Dermis microvascular lymphatic vessel endothelial cell (primary cell): ENCODE measurements at places on chromosomes 12 and 14. TPM values are rescaled to one million over a fixed set of nuclear protein-coding genes. Genes with fewer than 3 reads are reported as not detected.

Gene OVCH1
- total RNA-seq, result under 0.01 TPM in 1 of 2 replicates, not detected in the other

Gene SPTB
- under 0.01 and 0.13 TPM in 2 replicates for total RNA-seq

Gene CAPZA3
- total RNA-seq, result not detected in 2 replicates

DNA sequence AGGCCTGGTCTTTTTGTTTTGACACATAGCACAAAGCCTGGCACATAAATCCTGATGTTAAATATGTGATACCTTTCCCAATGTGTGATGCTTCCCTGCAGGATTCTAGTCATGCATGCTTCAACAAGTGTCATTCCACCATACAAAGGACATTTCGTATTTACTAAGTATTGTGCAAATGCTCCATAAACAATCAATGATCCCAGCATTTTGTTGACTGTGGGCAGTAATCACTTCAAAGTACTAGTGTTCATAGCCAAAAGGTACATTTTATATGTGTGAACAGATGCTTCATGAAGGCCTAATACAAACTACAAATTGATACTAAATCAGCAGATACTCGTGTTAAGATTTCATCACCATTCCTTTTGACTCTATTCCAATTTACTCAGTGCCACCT lies 4.4 kb downstream of the CCNB1IP1 start:
- DNase-seq, result no peak

GRCh38 chr12:47397664-47398281 lies 308.1 kb downstream of the RPAP3 start:
- DNase-seq, result peak; percentile 25

GRCh38 chr12:122051231-122051876 lies 27.2 kb upstream of the MLXIP start:
- DNase-seq, result peak; percentile 64

DNA sequence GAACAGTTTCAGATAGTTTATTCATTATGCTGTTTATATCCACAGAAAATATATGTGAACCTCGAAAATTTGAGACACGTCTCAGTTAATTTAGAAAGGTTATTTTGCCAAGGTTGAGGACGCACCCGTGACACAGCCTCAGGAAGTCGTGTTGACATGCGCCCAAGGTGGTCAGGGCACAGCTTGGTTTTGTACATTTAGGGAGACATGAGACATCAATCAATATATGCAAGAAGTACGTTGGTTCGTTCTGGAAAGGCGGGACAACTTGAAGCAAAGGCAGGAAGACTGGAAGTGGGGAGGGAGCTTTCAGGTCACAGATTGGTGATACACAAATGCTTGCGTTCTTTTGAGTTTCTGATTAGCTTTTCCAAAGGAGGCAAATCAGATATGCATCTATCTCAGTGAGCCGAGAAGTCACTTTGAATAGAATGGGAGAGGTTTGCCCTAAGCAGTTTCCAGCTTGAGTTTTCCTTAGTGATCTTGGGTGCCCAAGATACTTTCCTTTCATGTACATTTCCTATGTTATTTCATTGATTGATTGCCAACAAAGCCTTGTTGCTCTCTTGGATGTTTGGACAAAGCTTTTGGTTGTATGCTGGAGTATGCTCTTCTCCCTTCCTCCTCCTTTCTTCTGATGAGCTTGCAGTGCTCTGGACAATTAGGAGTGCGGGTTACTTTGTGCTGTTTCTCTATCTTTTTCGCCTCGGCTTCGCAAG lies 3.2 kb downstream of the SNAPC1 start:
- peak; percentile 44 for DNase-seq

DNA sequence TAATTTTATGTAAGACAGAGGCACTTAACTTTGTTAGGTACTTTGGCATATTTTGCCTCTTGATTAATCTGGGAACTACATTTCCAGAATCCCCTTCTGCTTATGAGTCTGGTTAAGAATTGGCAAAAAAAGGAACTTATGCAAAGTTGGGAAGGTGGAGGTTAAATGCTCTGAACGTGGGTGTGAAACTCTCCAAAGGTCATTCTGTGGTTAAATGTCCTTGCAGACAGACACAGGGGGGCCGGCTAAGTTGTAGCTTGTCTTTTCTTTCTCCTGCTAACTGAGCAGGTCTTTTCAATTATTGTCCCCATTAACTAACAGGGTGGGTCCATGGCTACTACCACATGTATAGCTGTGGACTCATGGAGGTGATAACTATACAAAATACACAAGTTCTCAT lies 248.6 kb upstream of the NOVA1 start:
- no peak for DNase-seq

DNA sequence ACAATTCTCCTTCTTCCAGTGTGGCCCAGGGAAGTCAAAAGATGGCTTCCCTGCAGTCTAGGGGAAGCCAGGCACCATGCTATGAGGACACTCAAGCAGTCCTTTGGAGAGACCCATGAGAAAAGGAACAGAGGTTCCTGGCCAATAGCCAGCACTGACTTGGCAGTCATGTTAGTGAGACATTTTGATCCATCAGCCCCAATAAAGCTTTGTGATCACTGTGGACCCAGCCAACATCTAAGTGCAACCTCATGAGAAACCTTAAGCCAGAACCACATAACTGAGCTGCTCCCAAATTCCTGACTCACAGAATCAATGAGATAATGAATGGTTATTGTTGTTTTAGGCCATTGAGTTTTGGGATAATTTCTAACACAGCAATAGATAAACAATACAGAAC lies 51.0 kb upstream of the NAP1L1 start:
- no peak for DNase-seq
